ENCODE measurements at places on chromosomes 3 and 15.

- DNase-seq: peak; percentile 18
Measured at GRCh38 chr15:23467110-23467600, 20.1 kb upstream of the GOLGA6L2 start.

GRCh38 chr15:61582092-61582491 lies 353.0 kb upstream of the RORA start:
- DNase-seq: no peak

DNA sequence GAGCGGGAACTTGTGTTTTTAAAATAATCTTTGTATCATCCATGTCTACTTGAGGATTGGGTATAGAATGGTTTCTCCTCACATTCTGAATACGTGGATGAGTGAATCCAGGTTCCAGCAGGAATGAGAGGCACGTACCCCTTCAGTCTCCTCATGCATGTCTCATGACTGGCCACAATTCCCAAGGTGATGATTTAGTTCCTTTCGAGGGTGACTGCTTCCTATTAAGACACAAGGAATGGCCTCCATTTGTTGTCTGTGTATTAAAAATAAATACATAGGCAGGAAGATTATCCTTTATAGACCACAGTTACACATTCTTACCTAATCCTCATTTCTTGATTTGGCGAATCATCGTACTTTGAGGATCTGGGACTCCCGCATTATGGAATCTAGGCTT lies 217.0 kb upstream of the LRIG1 start:
- DNase-seq: no peak

DNA sequence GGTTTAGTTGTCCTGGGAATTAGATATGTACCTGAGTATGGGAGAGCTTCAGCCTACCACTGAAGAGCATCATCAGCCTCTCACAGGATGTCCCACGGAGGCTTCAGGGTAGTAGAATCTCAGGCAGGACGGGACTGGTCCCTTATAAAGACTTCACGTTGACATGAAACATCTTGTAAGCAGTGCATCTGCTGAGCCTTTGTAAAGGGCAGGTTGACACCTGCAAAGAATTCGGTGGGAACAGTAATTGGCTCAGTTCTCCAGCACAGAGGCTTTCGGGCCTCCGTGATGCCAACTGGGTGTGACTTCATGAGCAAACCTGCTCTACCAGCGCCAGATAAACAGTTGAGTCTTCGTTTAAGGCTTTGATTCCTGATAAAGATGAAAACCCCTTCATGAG lies 26.9 kb upstream of the AVEN start:
- no peak for DNase-seq

DNA sequence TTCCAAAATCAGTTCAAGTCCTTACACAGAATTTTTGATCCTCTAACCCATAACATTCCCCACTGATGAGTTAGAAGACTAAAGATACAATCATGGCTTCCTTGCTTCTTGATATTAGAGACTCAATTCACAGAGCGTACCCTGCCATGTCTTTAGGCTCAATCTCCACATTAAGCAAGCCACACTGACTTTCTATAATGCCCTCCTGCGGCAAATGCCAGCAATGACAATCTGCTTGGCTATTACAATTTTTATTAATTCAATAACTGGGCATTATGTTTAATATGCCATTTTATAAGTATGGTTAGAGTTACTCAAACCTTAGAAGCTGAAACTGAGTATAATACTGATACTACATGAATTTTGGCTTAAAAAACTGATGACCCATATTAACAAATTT lies 479.7 kb upstream of the NR2F2 start:
- DNase-seq: no peak

GRCh38 chr15:80931721-80932512 lies 57.7 kb downstream of the MESD start:
- no peak for DNase-seq

DNA sequence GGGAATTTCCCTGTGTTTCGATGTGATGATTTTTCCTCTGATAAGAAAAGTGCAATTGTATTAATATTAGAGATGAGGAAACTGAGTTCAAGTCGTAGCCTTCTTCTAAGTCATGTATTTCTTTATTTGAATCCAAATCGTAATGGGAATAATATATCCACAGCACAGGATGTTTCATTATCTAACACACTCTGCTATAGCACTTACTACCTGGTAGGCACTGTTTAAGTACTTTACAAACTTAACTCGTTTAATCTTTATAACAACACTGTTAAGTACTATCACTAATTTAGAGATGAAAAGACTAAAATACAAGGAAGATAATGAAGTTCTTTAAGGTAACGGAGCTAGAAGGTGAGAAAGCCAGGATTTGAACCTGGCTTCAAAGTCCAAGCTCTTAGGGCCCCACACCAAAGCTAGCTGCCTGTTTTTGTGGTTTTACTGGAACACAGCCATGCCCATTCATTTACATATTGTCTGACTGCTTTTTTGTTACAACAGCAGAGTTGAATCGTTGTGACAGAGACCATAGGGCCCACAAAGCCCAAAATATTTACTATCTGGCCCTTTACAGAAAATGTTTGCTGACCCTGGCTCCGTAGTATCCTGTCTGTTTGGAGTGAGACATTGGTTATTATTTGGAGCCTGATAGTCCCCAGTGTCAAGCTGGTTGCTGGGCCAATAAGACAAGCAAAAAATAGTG lies 9.6 kb upstream of the ATP13A3 start:
- no peak for DNase-seq

DNA sequence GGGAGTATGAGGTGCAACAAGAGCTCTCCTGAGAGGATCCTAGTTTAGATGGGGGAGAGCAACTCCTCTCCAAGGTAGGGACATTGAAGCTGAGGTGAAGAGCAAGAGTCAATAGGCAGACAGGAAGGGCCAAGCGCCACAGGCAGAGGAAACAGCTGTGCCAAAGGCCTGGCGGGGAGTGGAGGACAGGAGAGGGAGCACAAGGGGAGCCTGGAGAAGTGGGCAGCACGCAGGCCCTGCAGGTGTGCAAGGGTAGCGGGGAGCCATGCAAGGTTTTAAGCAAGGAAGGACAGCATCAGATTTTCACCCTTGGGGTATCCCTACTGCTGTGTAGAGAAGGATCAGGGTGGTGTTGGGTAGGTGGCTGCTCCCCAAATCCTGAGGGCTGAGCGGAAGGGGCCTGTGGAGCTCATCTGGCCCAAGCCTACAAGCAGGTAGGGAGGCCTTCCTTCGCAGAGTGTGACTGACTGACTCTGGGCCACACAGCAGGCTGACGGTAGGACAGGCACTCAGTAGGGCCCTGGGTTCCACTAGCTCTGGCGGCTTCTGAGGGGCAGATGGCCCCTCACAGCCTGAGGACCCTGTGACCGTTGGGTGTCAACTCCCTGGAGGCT lies 13.3 kb downstream of the CHST13 start:
- no peak for DNase-seq

DNA sequence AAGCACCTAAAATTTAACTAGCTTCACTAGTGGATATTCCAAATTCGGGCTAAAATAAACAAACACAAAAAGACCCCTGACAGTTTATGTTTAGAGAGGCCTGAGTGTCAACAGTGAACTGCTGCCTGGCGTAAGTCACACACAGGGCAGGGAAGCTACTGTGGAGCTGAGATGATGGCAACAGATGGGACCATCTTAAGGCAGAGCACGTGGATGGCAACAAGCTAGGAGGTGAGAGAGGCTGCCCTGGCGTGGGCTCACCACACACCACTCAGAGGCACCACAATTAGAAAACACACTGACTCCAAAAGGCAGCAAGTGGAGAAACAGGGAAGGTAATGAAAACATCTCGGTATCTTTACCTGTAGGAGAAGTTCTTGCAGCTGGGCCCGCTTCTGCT lies 93.3 kb downstream of the ATP1B3 start:
- no peak for DNase-seq

- DNase-seq: no peak
Measured at GRCh38 chr15:77335298-77335697, 84.6 kb downstream of the PEAK1 start.

DNA sequence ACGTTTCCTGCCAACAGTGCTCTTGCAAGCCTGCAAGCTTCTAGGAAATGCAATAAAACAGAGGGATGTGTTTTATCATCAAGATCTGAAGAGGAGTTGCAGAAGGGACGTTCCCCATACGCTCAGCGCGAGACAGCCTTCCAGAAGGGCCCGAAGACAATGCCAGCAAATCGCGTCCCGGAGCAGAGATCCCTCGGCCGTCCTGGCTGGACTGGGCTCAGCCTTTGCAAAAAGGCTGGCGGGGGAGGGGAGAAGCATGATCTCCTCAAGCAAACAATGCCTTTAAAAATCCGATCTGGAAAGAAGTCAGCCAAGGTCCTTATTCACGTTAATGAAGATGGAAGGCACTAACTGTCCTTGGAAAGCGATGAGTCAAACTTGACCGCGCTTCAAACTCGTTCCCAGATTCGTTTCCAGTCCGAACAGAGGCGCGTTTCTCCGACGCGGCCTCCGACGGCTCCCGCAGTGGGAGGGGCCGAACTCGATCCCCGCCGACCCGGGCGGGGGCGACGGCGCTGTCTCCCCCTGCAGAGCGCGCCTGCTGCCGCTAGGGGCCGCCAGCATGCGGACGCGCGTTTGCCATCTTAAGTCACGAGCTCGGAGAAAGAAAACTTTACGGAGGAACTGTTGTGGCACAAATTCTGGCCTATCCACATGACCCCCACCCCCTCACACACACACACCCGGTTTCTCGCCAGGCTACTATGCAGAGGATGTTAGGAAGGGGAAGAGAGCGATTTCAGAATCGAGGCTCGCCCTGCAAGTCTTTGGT lies 5.5 kb downstream of the BCL6 start:
- peak; percentile 86 for DNase-seq

DNA sequence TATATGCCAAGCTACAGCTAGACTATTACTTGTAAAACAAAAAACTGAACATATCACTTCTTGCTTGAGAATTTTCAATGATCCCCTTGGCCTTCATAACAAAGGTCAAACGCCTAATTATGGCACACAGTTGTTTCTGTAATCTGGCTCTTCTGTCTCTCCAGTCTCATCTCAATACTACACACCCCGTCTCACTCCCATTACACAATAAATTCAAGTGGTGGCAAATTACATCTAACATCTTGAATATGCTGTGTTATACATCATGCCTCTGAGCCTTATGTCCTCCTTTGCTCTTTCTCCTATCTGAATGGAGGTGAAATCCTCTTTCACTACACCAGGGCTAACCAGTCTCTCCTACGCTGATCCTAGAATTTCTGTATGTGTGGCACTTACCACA lies 140.4 kb downstream of the TBL1XR1 start:
- DNase-seq: no peak

DNA sequence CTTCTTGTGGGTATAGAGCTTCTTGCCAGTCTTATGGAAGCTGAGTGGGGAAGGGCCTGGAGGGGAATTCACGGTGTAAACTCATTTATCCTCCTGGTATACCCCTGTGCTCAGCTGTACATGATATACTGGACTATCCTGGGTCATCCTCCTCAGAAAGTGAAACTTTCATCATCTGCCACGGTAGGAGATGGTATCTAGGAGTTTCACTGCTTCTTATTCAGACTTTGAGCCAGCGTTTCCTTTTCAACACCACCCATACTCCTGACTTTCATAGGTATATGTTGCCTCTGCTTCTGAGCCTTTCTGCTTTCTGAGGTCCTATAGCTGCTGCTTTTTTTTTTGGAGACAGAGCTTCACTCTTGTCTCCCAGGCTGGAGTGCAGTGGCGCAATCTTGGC lies 15.6 kb downstream of the SENP5 start:
- DNase-seq: no peak

- DNase-seq: no peak
Measured at GRCh38 chr15:89783861-89784685, 7.9 kb downstream of the MESP2 start.

GRCh38 chr3:15635121-15635661 lies 33.6 kb downstream of the BTD start:
- peak; percentile 62 for DNase-seq

DNA sequence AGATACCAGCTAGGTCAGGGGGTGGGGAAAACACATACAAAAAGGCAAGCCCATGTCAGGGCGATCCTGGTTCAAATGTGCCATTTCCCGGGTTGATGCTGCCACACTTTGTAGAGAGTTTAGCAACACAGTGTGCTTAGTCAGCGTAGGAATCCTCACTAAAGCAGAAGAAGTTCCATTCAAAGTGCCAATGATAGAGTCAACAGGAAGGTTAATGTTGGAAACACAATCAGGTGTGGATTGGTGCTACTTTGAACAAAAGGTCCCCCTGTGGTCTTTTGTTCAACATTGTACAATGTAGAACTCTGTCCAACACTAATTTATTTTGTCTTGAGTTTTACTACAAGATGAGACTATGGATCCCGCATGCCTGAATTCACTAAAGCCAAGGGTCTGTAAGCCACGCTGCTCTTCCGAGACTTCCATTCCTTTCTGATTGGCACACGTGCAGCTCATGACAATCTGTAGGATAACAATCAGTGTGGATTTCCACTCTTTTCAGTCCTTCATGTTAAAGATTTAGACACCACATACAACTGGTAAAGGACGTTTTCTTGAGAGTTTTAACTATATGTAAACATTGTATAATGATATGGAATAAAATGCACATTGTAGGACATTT lies 28.9 kb downstream of the TPM1 start:
- no peak for DNase-seq

DNA sequence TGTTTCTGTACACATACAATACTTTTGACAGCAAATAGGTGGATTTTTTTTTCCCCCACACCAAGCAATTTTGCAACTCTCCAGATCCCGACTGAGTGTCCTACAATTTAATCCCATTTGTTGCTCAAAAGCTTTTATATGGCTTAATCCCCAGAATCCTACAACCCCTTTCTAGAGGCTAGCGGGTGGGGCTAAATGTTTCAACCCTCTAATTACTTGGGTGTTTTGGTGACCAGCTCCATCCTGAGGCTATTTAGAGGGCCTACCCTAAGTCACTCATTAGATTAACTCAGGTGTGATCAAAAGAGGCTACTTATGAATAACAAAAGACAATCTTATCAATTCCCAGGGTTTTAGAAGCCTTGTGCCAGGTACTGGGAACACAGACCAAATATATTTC lies 21.0 kb upstream of the FBXL2 start:
- DNase-seq: no peak

GRCh38 chr15:61906961-61907752 lies 153.1 kb downstream of the VPS13C start:
- DNase-seq: no peak

DNA sequence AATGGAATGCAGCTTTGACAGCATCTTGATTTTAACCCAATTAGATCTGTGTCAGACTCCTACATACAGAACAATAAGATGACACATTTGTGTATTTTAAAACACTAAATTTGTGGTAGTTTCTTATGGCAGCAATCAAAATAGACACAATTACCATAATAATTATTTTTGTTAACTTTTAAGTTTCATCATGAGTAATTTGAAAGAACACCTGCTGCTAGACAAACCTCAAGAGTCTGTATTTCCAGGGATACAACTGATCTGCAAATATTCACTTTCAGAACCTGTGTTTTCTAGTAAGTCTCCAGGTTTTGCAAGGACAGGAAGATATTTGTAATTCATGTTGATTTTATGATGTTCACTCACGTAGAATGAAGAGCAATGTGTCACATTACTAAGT lies 736.8 kb downstream of the DIPK2A start:
- DNase-seq: no peak

- DNase-seq: no peak
Measured at GRCh38 chr3:133452641-133453319, 52.9 kb downstream of the BFSP2 start.

All from fibroblast of the conjunctiva (primary cell).